H9 (cell line): ENCODE measurements at places on chromosomes 11 and 22. TPM values are rescaled to one million over a fixed set of nuclear protein-coding genes. Genes with fewer than 3 reads are reported as not detected.

The USP2 gene
- total RNA-seq: 5.7 and 7.6 TPM in 2 replicates

The PLAAT3 gene
- 188 and 198 TPM in 2 replicates for total RNA-seq

The APOBEC3H gene
- 0.48 TPM in 2 replicates for total RNA-seq

The ARVCF gene
- total RNA-seq: 40.7 and 41.1 TPM in 2 replicates

The GGTLC2 gene
- not detected in 2 replicates for total RNA-seq

The MLC1 gene
- total RNA-seq: not detected in 2 replicates

The CALCA gene
- 0.29 TPM in 1 of 2 replicates, not detected in the other for total RNA-seq

DNA sequence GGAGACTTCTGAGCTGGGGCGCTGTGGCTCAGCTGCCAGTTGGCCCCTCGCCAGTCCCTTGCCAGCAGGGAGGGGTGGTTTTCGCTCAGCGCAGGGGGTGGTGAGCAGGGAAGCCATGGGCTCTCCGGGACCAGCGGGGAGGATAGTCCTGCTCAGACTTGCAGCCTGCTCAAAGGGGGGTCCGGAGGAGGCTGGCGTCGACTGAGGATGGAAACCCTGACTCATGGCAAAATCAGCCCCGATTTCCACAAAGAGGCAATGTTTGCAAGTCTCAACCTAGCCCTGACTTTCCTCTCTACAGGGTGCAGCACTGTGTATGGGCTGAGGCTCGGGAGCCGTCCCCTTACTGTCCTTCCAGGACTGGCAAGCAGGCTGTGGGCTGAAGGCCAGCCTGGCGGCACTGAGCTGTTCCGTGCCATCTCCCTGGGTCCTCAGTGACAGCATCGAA lies 35.1 kb downstream of the FBLN1 start:
- DNase-seq: no peak

- no peak for DNase-seq
Observed at GRCh38 chr22:20591295-20591645, 83.9 kb downstream of the MED15 start.

DNA sequence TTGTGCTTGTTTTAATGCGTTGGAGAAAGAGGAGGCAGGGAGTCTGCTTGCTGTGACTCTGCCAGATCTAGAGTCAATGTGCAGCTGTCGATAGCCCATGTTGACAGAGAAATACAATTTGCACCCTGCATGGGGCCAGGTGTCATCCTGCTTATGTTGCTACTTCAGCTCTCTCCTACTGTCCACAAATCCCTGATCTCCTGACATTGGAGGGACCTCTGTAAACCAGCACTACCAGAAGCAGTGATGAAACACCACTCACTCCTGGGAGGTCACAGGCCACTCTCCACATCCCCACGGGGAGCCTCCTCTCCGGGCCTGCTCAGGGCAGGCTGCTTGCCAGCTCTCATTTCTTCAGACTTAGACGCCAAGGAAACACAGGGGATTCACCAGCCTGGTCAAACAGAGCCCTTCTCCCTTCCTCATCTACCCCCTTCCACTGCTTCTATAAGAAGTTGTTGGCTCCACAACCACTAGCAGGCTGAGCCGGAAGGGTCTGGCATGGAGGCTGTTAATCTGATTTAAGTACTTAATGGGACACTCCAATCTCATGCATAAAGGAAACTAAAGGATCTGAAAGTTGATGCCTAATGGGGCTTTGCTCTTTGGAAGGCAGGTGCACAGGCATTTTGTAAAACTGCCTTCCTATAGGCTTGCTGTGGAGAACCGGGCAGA lies 29.9 kb upstream of the CSNK2A3 start:
- DNase-seq: no peak

GRCh38 chr22:50205781-50206569 lies 5.2 kb downstream of the SELENOO start:
- no peak for DNase-seq

GRCh38 chr11:15793043-15793996 lies 563.0 kb downstream of the SOX6 start:
- DNase-seq: no peak

DNA sequence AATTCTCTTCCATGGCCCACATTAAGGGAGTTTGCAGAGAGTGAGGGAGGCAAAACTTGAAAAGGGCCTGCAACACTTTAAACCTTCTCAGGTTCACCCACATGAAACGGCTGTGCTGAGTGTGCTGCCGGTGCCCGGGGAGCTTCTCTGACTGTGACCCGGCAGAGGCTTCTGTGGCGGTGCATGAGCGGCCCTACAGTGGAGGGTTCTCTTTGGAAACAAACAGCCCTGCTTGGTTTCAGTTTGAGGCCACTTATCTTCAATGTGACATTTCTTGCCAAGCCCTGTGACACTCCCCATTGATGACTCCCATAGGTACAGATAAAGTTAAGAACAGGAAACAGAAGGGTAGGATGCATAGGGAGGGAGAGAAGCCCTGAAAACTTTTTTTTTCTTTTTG lies 31.8 kb downstream of the FAM118A start:
- no peak for DNase-seq

DNA sequence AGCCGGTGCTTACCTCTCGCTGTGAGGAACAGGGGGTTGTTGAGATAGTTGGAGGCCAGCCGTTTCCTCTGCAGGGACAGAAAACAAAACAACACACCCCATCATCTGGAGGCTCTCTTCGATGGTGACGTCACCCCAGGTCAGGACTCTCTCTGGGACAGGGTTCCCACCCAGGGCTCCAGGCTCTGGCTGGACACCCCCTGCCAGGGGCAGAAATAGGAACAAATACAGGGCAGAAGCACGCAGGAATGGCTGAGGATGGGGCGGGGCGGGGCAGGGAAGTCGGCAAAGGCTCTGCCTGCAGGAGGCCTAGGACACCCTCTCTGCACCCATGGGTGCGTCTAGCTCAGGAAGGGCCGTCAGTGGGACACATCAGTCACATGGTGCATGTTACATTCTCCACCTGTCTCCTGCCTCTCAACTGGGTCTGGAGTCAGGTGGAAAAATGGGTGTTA lies 118.5 kb downstream of the PHF21B start:
- DNase-seq: no peak

DNA sequence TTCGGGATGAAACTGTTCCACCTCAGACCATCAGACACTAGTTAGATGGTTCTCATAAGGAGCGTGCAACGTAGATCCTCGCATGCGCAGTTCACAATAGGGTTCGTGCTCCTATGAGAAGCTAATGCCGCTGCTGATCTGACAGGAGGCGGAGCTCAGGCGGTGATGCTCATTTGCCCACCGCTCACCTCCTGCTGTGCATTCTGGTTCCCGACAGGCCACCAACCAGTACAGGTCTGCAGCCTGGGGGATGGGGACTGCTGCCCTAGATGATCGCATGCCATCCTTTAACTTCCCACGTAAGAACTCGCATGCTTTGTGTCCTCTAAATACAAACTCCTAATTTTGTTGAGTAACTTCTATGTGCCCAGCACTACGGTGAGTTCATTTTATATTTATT lies 62.6 kb downstream of the EFCAB6 start:
- DNase-seq: no peak

- DNase-seq: no peak
Observed at GRCh38 chr11:15747671-15748070, 608.7 kb downstream of the SOX6 start.

- DNase-seq: no peak
Observed at GRCh38 chr22:49553518-49554295, 274.0 kb downstream of the BRD1 start.

- no peak for DNase-seq
Observed at GRCh38 chr11:102527041-102527440, 3.5 kb downstream of the MMP7 start.

GRCh38 chr22:26906464-26906863 lies 249.1 kb downstream of the MIAT start:
- no peak for DNase-seq

- peak; percentile 33 for DNase-seq
Observed at GRCh38 chr11:22491555-22492225, 133.9 kb downstream of the FANCF start.

GRCh38 chr22:37303821-37304274 lies 21.5 kb downstream of the CYTH4 start:
- no peak for DNase-seq

DNA sequence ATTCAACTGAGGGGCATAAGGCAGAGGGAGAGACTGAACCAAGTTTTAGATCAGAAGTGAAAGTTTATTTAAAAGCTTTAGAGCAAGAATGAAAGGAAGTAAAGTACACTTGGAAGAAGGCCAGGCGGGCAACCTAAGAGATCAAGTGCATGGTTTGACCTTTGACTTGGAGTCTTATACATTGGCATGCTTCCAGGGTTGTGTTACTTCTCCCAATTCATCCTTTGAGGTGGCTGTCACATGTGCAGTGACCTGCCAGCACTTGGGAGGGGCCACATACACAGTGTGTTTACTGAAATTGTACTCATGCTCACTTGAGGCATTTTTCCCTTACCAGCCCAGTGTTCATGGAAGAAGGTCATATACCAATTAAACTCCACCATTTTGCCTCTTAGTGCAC lies 30.4 kb downstream of the CYP2R1 start:
- no peak for DNase-seq

DNA sequence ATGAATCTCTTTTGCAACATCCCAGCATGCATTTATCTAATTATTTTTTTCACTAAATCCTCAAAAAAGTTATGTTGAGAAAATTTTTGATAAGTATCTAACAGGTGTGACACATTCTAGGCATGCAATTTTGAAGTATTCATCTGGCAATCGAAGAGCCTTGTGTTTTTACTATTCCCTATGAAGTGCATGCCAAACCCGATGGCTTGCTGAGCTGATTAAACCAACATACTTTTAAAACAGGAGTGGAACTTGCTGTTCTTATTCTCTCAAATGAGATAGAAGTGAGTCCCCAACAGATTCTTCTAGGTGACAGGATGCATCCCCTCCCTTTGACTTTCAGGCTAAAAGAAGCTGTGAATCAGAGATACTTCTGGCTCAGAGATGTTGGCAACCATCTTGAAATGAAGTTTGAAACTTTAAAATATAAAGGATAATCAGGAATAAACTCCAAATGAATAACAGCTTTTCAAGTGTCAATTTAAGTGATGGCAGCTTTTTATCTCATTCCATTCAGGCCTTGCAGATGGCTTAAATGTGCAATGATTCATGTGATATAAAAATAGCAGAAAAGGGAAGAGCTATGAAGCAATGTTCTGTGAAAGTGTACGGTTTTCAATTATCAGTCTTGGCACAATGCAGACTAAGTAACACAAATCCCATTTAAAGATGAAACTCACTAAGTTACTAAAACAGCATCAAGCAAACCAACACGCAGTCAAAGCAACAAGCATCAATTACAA lies 67.7 kb downstream of the APOL5 start:
- no peak for DNase-seq
